ENCODE measurements at places on chromosomes 1 and 21. TPM values are rescaled to one million over a fixed set of nuclear protein-coding genes. Genes with fewer than 3 reads are reported as not detected.

The ZNF684 gene
- total RNA-seq: 7.0 TPM

The GSTM1 gene
- 91.5 TPM for total RNA-seq

The IGFN1 gene
- 1.7 TPM for total RNA-seq

The KRTAP19-6 gene
- total RNA-seq: not detected

The CD52 gene
- total RNA-seq: 13.2 TPM

The PTPN22 gene
- total RNA-seq: 4.1 TPM

The ATP6V0B gene
- total RNA-seq: 79.4 TPM

The NT5C1A gene
- 1.4 TPM for total RNA-seq

The C8B gene
- total RNA-seq: not detected

The DCST1 gene
- total RNA-seq: 0.31 TPM

The ANKRD35 gene
- total RNA-seq: 3.8 TPM

The CENPS gene
- total RNA-seq: 12.2 TPM

The SPRR4 gene
- not detected for total RNA-seq

The KCNK1 gene
- 4.3 TPM for total RNA-seq

The PRKCZ gene
- 3.5 TPM for total RNA-seq

The BECN2 gene
- not detected for total RNA-seq

The SLC1A7 gene
- 0.89 TPM for total RNA-seq

The GBP7 gene
- 0.13 TPM for total RNA-seq

The TNN gene
- 1.1 TPM for total RNA-seq

The S100B gene
- total RNA-seq: 1,180 TPM

The DCDC2B gene
- total RNA-seq: not detected

Measured in sciatic nerve (tissue), 2 donors.